ENCODE measurements at places on chromosomes 1 and 21. TPM values are rescaled to one million over a fixed set of nuclear protein-coding genes. Genes with fewer than 3 reads are reported as not detected.
A peak's percentile ranks its signal among the peaks of the same experiment; 100 is the strongest.

- no peak for DNase-seq
Measured at GRCh38 chr1:181858135-181858534, 203.4 kb downstream of the ZNF648 start.

GRCh38 chr1:201020721-201021629 is 2.5 kb downstream of the KIF21B start:
- DNase-seq: no peak

The C1QB gene
- total RNA-seq: not detected

DNA sequence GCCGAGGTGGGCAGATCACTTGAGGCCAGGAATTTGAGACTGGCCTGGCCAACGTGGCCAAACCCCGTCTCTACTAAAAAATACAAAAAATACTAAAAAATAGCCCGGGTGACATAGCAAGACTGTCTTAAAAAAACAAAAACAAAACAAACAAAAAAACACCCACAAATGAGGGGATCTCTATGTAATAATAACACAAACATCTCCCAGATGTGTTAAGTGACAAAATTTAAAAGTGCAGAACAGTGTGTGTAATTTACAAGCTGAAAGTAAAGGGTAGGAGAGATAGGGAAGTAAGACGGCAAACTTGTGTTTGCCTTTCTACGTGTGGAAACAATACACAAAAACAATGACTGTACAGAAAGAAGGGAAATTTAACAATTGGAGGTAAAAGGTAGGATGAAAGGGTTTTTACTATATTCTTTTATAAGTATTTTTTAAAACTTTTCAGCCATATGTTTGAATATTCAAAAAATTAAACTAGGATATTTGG is 36.3 kb downstream of the ARID4B start:
- DNase-seq: no peak

GRCh38 chr1:103460511-103460910 is 65.0 kb upstream of the RNPC3 start:
- no peak for DNase-seq

The FMO2 gene
- 0.17 TPM for total RNA-seq

GRCh38 chr1:227072991-227073390 is 132.9 kb downstream of the COQ8A start:
- peak; percentile 37 for DNase-seq

- DNase-seq: peak; percentile 93
Measured at GRCh38 chr1:61754545-61754944, 12.3 kb downstream of the PATJ start.

DNA sequence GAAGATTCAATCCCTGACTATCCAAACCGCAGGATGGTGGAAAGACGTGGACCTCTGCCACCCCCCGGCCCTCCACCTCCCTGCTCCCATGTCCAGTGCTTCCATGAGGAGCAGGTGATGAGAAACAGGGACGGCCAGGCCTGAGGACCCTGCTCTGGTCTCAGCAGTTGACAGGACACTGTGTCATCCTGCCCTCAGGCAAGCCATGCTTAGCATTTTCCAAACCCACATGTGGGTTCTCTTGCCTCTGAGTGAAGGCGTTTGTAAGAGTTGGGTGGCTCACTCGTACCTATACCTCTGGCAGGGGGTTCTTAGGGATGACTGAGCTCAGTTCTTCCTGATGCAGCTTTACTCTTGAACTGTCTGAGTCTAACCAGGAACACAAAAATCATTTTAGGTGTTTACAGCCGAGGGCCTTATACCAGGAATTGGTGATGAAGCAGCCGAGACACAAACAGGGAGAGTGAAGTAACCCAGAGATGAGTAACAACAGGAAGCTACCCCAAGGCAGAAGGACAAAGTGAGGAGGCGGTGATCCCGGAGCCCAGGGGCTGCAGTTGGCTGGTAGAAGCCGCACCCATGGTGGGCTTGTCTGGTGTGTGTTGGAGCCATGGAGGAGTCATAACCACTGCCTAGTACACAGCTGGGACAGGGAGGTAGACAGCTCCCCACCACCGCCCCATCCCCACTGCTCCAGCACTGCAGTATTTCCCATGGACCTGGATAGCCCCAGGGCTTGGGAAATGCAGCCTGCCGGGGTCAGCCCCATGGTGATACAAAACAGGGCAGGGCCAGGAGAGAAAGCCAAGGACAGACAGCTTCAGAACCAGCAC is 21.4 kb downstream of the MYBPH start:
- DNase-seq: peak; percentile 88

DNA sequence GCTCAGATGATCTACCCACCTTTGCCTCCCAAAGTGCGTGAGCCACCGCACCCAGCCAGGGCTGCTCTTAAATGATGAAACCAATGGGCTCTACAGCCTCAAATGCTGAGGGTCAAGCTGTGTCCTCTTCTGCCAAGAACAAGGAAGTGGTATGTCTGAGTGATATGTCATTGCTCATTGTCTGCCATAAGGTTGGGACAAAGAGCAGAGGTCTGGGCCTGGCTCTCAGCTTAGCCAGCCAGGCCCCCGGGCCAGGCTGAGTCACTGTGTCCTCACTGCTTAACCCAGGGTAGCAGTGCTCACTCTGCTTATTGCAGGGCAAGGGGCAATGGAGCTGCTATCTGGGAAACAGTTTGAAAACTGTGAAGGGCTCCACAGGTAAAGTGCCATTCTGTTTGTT is 8.3 kb upstream of the ETS2 start:
- peak; percentile 69 for DNase-seq

DNA sequence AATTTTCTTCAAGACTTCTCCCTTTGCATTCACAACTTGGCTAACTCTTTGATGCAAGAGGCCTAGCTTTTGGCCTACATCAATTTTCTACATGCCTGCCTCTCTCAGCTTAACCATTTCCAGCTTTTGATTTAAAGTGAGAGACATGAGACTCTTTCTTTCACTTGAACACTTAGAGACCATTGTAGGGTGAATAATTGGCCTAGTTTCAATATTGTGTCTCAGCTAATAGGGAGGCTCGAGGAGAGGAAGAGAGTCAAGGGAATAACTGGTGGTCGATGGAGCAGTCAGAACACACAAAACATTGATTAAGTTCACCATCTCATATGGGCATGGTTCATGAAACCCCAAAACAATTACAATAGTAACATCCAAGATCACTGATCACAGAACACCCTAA is 225.5 kb downstream of the TPR start:
- no peak for DNase-seq

The CHAF1B gene
- total RNA-seq: 4.5 TPM
